Right hindlimb (tissue), 1 donor: ENCODE measurements at places on chromosomes 12 and 14.

DNA sequence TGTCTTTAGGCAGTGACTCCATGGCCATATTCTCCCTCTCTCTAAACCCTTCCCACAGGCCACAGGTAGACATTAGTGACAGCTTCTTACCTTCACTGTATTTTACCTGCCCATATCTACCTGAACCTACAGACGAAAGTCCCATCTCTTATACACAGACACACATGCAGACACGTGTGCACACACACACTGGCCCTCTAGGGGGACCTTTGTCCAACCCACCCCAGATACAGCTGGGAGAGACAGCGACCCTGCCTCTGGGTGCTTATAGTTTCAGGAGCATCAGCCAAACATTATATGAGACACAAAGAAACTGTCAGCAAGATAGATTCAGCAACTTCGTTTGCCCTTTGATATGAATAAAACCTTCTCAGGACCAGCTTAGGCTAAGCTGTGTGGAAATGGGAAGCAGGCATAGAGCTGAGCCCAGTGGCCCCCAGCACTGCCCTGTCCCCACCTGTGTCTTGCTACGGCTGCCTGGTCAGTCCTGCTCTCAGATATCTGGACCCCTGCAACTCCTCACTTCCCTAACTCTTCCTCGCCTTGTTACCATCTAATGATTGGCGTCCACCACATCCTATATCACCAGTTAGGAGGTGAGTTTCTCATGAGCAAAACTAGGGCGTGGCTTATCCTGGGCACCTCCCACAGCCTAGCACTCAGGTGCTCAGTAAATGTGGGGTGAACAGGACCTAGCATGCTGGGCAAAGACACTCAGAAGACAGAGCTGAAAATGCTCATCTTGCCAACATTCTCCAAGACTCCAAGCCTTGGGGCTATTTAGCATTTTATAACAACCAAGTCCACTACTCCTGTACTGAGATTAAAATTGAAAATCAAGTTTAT, 12.0 kb upstream of the CD9 start:
- DNase-seq = no peak

GRCh38 chr12:1830981-1831963, 10.9 kb downstream of the LRTM2 start:
- DNase-seq = peak; percentile 83

GRCh38 chr12:89101440-89101839, 250.9 kb downstream of the DUSP6 start:
- DNase-seq = no peak

DNA sequence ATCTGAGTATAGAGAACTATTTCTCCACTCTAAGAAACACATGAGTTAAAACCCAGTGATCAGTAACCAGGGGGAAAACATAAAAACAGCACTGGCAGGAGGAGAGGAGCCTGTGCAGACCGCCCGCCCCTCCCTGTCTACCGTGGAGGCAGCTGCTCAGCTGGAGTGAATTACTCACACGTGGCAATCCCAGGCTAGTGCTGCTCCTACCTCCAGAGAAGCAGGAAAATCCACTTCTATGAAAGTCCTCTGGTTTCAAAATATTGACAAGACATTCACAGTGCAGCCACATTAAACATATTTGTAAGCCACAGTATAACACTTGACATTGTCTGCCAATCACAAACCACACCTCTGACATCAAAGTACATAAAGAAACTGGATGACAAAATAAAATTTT, 16.7 kb downstream of the TMEM132D start:
- DNase-seq = peak; percentile 42

DNA sequence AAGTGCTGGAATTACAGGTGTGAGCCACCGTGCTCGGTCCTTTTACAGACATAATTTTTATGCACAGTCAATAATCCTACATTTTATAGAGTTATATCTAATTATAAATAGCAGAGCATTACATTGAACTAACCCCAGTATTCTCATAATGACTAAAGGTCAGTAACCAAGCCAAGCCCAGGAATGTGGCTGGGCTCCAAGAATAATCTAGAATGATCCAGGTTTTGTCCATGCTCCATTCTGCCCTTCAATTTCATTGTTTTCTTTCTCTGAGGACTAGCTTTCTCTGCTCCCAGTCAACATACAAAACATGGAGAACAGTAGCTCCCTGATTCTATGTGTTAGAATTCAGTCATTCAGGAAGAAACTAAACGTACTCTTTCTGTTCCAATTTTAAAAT, 92.1 kb upstream of the KRR1 start:
- no peak for DNase-seq

DNA sequence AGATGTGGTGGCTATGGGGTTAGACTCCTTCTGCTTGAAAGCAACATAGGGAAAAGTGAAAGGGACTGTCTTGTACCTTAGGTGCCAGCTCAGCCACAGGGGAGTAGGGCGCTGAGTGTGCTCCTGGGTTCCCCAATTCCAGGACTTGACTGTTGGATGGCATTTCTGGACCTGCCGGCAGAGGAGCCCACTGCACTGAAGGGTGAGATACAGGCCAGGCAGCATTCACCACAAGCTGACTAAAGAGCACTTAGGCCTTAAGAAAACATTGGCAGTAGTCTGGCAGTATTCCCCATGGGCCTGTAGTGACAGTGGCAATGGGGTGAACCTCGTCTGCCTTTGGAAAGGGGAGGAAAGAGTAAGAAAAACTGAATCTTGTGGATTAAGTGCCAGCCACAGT, 67.1 kb upstream of the TMTC2 start:
- DNase-seq = no peak
